Activated T-cell treated with anti-CD3 and anti-CD28 coated beads, Interleukin-2, amount 50 U/mL, for 24 hours (primary cell): ENCODE measurements at places on chromosomes 13 and 19.

- H3K4me1 ChIP-seq, result peaks cover 99% of the 10 kb centered on the region
- peak overlapping the region; percentile 89 for H3K27ac ChIP-seq
- no peaks in the 10 kb centered on the region for H3K27me3 ChIP-seq
Measured at GRCh38 chr13:99370481-99371275, 63.5 kb upstream of the GPR183 start.

DNA sequence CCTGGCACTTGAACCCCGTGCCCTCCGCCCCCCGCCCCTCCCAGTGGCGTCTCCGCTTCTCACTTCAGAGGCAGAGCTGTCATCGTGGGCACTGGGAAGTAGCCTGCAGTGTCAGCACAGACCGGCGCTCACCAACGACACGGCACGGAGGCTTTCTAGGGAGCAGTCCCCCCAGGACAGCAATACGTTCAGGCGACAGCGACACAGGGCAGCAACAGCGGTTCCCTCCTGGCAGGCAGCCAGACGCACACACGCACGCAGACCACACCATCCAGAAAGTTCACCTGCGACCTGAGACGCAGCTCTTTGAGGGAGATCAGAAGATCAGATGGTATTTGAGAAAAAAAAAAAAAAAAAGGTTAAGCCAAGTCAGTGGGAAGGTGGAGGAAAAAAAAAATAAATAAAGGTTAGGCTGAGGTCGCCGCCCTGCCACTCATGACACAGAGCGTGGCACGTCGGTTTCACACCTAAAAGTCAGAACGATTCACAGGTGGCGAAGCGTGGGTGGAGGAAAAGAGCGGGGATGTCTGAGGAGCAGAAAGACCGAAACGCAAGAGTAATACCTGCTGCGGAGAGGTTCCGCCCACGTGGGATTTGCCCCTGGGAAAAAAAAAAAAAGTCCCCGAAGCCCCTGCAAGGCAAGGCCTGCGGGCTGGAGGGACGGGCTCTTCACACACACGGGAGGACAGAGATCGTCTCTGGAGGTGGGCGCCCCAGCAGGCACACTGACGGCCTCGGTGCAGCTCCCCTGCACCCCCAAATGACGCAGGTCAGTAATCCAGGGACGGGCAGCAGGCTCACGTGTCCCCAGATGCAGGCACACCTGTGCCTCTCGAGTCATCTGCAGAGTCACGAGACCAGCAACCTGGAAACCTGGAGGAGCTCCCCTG is 94.5 kb downstream of the GNG7 start:
- DNase-seq, result peak; percentile 90
- peak overlapping the region; percentile 78 for H3K27ac ChIP-seq
- no peaks in the 10 kb centered on the region for H3K36me3 ChIP-seq
- peaks cover 14% of the 10 kb centered on the region for H3K27me3 ChIP-seq
- H3K4me3 ChIP-seq, result peak overlapping the region; percentile 61

DNA sequence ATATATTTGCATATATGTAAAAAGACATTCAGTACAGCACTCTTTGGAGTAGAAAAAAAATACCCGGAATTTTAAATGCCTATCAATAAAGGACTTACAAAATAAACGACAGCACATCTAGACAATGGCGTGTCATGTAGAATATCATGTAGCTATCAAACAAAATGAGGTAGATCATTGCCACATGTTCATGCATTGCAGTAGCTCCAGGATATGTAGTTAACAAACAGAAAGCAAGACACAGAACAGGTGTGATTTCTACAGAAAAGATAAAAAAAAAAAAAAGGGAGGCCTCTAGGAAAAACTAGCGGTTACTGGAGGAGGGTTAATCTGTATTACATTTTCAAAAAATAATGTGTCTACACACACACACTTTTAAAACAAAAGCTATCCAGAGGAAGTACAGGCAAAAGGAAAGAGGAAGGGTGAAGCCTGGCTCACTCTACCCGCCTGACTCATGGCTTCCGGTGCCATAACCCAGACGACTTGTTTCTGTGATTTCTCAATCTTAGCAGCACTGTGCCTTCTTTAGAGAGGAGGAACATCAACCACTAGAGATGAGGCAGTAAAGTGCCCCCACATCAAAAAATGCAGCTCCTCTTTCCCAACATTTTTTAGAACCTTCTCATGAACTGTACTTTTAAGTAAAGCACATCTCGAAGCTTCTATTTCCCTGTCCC is 6.9 kb downstream of the KCTD12 start:
- H3K36me3 ChIP-seq, result peaks cover 4% of the 10 kb centered on the region
- DNase-seq, result peak; percentile 62
- no peaks in the 10 kb centered on the region for H3K27me3 ChIP-seq
- H3K4me1 ChIP-seq, result peaks cover 33% of the 10 kb centered on the region
- H3K27ac ChIP-seq, result peak overlapping the region; percentile 89
- H3K4me3 ChIP-seq, result peak overlapping the region; percentile 71

DNA sequence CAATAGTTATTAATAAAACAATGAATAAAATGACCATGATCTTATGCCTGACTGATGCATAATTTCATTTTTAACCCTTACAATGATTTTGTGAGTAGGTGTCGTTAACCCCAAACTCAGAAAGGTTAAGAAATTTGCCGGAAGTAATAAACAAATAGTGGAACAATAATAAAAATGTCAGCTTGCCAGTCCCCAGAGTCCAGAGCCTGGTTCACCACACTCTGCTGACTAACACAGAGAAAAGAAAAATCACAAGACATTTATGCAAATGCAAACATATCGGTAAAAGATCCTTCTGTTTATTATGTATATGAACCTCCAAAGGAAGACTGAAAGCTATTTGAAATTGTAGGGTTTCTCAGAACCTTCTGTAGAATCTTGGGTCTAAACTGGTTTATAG is 563.7 kb downstream of the EFNB2 start:
- DNase-seq, result no peak
- no peak overlapping the region for H3K27ac ChIP-seq
- H3K36me3 ChIP-seq, result no peaks in the 10 kb centered on the region

- peaks cover 57% of the 10 kb centered on the region for H3K4me1 ChIP-seq
- H3K27me3 ChIP-seq, result no peaks in the 10 kb centered on the region
- no peak overlapping the region for H3K4me3 ChIP-seq
Measured at GRCh38 chr13:112741185-112741755, 51.4 kb downstream of the ATP11A start.

DNA sequence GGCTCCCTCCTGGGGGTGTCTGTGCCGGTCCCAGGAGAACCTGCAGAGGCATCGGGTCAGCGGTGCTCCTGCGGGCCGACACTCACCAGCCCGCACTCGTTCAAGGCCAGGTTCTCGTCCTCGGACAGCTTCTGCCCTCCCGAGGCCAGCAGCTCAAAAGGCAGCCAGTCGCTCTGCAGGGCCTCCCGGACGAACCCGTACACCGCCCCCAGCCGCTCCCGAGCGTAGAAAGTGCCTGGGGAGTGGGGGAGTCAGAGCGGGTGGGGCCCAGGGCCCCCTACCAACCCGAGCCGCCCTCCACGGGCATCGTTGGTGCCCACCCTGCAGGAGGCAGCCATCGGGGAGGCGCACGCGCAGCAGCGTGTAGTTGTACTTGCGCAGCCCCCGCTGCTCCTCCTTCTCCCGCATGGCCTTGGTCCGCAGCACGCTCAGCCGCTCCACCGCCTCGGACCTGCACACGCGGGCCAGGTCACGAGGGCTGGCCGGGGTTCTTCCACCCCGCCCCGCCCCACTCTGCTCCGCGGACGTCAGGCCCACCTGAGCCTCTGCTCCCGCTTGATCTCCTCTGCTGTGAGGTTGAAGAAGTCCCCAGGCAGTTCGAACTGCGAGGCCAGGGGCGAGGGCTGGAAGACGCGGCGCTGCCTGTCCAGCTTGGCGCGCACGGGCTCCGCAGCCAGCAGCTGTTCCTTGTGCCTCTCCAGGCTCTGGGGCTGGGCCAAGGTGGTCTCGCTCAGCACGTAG is 11.5 kb downstream of the UBXN6 start:
- H3K27me3 ChIP-seq, result no peaks in the 10 kb centered on the region
- H3K4me3 ChIP-seq, result no peak overlapping the region
- no peak for DNase-seq
- peak overlapping the region; percentile 50 for H3K27ac ChIP-seq
- H3K4me1 ChIP-seq, result no peaks in the 10 kb centered on the region

GRCh38 chr13:93805736-93806135 is 579.1 kb downstream of the GPC6 start:
- no peaks in the 10 kb centered on the region for H3K36me3 ChIP-seq
- H3K4me1 ChIP-seq, result no peaks in the 10 kb centered on the region
- H3K4me3 ChIP-seq, result no peak overlapping the region
- no peak for DNase-seq
- peaks cover 46% of the 10 kb centered on the region for H3K27me3 ChIP-seq

DNA sequence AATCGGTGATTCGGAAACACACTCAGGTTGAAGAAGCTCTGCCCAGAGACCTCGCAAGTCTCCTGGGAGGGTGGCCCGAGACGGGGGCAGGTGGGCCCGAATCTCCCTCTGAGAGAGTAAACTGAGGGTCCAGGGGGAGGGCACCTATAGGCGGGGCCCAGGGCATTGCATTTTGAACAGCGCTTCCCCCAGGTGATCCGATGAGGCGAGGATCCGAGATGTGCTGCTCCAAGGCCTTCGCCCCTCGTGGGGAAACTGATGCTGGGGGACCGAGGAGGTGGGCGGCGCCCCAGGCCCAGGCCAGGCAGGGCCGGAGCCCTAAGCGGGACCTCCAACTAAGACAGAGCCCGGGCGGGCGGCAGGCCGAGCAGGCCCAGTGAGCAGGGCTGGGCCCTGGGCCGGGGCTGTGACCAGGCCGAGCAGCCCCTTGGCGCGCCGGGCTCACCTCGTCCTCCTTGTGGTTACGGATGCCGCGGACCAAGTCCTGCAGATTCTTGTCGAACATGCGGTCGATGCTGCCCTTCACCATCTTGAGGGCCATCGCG is 500 bp downstream of the AP3D1 start:
- H3K27ac ChIP-seq, result peak overlapping the region; percentile 79
- H3K27me3 ChIP-seq, result no peaks in the 10 kb centered on the region
- H3K36me3 ChIP-seq, result peaks cover 37% of the 10 kb centered on the region

- peaks cover 15% of the 10 kb centered on the region for H3K4me1 ChIP-seq
- H3K36me3 ChIP-seq, result no peaks in the 10 kb centered on the region
- no peak overlapping the region for H3K27ac ChIP-seq
- DNase-seq, result no peak
Measured at GRCh38 chr19:13091400-13092157, 11.1 kb downstream of the LYL1 start.

DNA sequence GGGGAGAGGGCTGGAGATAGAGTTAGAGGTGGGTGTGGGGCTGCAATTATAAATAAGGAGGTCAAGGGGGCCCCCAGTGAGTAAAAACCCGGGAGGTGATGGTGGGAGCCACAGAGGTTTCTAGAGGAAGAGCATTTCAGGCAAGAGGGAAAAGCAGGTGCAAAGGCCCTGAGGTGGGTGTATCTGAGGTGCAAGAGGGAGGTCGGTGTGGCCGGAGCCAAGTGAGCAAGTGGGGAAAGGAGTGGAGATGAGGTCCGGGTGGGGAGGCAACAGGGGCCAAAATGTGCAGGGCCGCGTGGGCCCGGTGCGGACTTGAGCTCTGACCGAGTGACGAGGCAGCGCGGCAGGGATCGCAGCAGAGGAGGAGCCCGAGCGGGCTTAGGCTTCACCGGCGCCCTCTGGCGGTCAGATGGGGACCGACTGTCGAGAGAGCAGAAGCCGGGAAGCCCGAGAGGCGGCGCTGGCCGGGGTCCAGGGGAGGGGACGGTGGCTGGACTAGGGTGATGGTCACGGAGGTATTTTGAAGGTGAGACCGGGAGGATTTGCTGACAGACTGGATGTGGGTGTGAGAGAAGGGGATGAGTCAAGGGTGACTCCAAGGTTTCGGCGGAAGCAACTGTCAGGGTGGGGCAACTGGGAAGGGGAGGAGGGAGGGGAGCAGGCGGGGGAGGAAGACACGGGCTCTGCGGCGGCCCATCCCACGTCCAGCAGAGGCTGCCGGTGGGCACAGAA is 17.7 kb upstream of the SPACA4 start:
- H3K4me3 ChIP-seq, result peak overlapping the region; percentile 59
- H3K27me3 ChIP-seq, result no peaks in the 10 kb centered on the region
- peaks cover 20% of the 10 kb centered on the region for H3K4me1 ChIP-seq
- H3K36me3 ChIP-seq, result no peaks in the 10 kb centered on the region
- H3K27ac ChIP-seq, result peak overlapping the region; percentile 81

DNA sequence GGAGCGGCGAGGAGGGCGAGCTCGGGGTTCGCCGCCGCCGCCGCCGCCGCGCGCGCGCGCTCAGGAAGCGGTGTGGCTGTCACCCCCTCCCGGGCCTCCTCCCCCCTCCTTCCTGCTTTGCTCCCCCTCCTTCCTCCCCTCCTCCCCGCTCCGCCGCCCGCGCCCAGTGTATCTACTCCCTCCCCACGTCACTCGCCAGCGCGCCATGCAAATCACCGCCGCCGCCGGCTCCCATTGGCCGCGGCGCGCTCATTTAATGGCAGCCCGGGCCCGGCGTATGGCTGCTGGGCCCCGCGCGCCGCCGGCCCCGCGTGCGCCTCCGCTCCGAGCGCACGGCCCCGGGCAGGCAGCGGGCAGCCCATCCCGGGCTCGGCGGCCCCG is 335 bp upstream of the SOX1 start:
- no peak overlapping the region for H3K4me3 ChIP-seq
- peaks cover 17% of the 10 kb centered on the region for H3K4me1 ChIP-seq
- peaks cover 75% of the 10 kb centered on the region for H3K27me3 ChIP-seq
- peaks cover under 1% of the 10 kb centered on the region for H3K36me3 ChIP-seq
- no peak overlapping the region for H3K27ac ChIP-seq

- peaks cover 19% of the 10 kb centered on the region for H3K4me1 ChIP-seq
- no peaks in the 10 kb centered on the region for H3K36me3 ChIP-seq
- H3K4me3 ChIP-seq, result no peak overlapping the region
- H3K27me3 ChIP-seq, result no peaks in the 10 kb centered on the region
- DNase-seq, result no peak
Measured at GRCh38 chr19:7000816-7001215, 20.4 kb downstream of the MBD3L2B start.

DNA sequence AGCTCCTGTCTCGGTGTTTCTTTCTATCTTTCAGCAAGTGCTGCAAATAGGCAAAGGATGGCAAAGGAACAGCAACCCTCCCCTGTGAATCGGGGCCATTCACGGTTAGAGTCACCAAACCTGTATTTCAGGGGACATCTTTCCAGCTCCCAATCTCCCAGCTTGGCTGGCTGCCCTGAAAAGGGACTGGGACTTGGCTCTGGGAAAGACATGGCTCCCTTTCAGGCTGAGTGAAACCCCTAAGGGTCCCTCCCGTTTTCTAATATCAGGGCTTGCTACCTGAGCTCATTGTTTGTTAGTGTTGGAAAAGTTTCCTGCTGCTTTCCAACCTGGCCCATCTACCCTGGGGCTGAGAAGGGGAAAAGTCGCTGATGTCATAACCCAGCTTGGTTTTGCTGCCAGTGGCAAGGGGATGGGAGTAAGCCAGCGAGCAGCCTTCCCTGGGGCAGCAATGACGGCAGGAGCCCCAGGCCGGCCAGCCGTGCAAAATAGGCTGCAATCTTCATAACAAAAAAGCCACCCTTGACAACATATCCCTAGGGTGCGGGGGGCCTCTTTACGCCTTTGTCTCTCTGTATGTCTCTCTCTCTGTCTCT is 29.9 kb downstream of the SERP2 start:
- peaks cover 2% of the 10 kb centered on the region for H3K27me3 ChIP-seq
- H3K4me1 ChIP-seq, result no peaks in the 10 kb centered on the region
- H3K4me3 ChIP-seq, result no peak overlapping the region
- no peaks in the 10 kb centered on the region for H3K36me3 ChIP-seq
- DNase-seq, result no peak
